Vagina (tissue), 2 donors: ENCODE measurements at places on chromosomes 5 and 9.

DNA sequence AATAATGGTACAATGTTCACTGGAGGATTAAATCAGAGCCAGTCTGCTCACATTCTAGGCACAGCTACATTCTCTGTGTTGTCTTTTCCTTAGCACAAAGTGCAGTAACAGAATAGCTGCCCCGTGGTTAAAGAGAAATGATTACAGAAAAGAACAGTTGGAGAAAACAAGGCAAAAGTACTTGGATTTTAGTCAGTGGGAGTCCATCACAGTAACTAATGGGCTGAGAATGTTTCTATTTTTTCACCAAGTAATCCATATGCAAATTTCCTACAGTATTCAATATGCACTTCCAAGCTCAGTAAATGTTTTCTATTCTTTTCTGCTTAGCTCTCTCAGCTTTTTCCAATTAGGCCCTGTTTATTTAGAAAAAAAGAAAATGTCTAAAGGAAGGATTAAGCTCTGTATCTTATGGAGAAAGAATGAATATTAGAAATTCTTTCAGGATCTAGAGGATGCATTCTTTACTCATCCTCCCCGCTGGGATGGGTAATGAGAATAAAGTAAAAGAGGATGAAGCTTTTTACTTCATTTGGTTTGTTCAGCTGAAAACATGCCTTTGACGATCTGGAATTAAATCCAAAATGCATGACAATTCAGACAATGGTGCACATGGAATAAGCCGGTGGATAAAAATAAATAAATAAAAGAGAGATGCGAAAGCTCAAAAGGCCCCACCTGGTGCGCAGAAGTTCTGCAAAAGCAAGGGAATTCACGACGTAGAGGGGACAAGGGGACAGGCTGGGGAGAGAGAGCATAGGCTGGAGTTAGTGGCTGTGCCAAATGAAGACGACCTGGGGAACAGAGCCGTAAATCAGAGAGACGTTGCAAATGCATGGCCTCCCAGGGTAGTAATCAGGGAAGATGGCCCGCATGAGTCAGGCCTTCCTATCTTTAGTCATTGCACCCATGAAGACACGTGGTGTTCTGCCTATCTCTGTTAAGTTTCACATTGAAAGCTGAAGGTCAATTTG is 345.2 kb downstream of the GLIS3 start:
- no peak for DNase-seq

- no peak for DNase-seq
Measured at GRCh38 chr5:52856564-52856963, 68.8 kb downstream of the ITGA1 start.

DNA sequence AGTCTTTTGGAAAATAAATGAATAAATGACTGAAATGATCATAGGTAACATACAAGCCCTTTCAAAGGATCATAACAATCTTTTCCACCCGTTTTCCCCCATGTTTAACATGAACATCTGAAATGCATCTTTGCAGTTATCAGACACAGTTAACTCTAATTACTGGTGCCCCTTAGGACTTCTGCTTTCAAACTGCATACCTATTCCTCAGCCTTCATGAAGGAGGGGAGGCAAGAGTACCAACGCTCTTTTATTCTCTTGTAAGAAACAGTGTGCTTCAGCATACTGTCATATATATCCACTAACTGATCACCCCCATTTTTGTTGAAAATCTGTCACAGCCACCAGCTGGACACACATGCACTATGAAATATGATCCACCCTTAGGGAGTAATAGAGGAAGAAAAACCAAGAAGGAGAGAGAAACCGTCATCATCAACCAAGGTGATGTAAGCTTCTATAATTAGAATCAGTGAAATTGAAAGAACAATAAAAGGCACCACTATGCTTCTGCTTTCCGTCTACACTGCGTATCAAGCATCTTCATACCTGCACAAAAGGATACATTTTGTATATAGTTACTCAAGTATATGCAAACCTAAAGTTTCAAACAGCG is 98.7 kb downstream of the RAPGEF6 start:
- DNase-seq = no peak

- DNase-seq = no peak
Measured at GRCh38 chr5:2253040-2253975, 370.6 kb upstream of the IRX4 start.

- no peak for DNase-seq
Measured at GRCh38 chr5:76513476-76513875, 109.7 kb downstream of the F2RL2 start.

DNA sequence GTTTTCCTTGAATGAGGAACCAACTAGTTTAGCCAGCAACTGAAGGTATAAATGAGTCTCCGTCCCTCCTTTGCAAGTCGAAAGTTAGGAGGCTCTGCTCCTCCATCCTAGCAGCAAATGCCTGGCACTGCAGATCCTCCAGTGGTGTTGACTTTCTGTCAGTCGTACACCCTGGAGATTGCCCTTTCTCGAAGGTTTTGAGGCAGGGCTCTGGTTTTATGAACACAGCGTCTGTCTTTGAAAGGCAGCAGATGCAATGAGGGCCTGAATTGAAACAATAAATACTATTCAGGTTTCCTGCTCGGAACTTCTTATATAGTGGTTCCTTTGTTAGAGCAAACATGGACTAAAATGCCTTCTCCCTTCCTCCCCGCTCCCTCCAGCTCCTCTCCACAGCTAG is 284.0 kb downstream of the TMEM38B start:
- DNase-seq = no peak

GRCh38 chr5:136062366-136063274 is 33.8 kb downstream of the TGFBI start:
- DNase-seq = no peak

- DNase-seq = no peak
Measured at GRCh38 chr9:137788561-137789294, 88.9 kb upstream of the CACNA1B start.

GRCh38 chr5:33182986-33183385 is 257.8 kb upstream of the TARS1 start:
- DNase-seq = no peak

DNA sequence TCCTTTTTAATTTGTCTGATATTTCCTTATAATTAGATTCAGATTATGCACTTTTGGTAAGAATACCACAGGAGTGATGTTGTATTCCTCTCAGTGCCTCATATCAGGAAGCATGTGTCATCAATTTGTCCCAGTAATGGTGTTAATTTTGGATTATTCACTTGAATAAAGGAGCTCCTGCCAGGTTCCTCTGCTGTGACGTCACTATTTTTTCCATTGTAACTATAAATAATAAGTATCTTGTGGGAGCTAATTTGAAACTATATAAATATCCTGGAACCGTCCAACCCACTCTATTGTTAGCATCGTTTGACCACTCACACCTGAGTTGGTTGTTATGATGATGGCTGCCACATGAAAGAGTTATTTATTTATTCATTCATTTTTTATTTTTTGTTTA is 107.9 kb downstream of the INVS start:
- no peak for DNase-seq

DNA sequence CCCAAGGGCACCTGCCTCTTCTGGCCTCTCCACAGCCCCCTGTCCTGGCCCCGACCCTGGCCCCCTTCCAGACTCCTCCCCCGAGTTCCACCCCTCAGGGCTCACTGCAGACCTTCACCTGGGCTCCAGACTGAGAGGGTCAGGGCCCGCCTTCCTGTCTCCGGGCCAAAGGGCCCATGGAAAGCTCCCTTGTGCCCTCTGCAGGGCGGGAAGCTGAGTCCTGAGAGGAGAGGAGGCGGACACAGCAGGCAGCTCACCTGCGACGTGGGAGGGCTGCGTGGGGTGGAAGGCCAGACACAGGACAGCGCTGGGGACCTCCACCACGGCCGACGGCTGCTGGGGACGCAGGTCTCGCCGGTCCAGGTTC is 20.6 kb downstream of the DYNC2I2 start:
- no peak for DNase-seq

DNA sequence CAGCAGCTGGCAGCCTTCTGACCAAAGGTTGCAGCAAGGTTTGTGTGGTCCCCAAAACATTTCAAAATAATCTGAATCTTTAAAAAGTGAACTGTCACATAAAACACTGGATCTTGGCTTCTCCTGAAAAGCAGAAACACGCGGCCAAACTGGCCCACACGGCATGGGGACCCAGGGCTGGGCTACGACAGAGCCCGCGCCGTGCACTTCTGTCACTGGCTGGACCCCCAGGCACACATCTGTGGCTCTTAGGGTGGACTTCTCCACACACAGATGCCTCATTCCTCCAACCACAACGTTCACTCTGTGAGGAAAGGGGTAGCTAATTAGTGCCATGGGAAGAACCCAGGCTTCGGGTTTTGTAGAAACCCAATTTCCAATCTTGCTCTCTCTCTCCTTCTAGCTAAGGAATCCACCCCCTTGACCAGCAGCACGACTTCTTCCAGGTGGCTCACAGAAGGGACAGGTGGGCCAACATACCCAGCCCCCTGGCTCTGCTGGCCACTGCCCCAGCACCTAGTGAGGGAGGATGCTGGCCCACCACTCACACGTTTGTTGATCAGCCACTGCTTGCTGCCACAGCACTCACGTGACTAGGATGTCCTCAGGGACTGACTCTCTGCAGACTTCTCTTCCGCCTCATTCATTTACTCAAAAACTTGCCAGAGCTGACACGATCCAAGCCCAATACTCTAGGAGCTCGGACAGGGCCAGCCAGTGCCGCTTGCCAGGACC is 17.9 kb downstream of the LMAN2 start:
- DNase-seq = no peak

DNA sequence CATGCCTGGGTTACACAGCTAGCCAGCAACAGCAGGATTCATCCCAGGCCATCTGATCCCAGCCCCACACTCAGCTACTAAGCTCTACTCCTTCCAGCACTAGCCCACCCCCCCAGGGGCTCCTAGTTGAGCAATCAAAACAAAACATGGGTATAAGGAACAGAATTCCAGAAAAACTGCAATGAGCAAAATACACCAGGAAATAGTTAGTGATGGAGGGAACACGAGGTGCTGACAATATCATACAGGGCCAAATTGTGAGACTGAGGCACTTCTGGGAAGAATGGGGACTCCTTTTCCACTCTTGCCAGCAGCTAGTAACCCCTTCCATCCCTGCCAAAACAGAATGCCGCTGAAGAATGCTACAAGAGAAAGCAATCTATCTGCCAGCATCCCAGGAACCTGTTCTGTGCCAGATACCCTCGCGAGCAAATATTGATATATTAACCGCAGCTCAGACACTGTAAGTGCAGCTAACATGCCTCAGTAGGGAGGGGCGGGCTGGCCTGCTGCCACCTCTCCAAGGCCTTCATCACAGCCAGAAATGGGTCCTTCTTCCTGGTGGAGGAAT is 161.4 kb downstream of the SLIT3 start:
- DNase-seq = no peak

- DNase-seq = no peak
Measured at GRCh38 chr5:59798862-59799667, 94.5 kb downstream of the PDE4D start.

DNA sequence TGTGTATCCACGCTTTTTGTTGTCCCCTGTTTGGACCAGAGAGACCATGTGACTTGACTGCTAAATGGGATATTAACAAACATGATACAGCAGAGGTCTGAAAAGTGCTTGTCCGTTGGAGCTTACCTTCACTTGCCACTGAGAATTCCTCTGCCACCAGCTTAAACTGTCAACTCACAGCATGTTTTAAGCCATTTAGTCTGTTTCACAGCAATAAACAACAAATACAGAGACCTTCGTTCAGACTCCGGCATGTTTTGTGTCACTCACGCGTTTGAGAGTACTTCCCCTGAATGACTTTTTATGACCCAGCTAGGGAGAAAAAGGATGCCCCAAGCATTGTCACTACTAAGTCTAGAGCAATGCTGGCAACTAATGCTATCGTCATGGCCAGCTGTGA is 173.8 kb downstream of the PTPRD start:
- no peak for DNase-seq

DNA sequence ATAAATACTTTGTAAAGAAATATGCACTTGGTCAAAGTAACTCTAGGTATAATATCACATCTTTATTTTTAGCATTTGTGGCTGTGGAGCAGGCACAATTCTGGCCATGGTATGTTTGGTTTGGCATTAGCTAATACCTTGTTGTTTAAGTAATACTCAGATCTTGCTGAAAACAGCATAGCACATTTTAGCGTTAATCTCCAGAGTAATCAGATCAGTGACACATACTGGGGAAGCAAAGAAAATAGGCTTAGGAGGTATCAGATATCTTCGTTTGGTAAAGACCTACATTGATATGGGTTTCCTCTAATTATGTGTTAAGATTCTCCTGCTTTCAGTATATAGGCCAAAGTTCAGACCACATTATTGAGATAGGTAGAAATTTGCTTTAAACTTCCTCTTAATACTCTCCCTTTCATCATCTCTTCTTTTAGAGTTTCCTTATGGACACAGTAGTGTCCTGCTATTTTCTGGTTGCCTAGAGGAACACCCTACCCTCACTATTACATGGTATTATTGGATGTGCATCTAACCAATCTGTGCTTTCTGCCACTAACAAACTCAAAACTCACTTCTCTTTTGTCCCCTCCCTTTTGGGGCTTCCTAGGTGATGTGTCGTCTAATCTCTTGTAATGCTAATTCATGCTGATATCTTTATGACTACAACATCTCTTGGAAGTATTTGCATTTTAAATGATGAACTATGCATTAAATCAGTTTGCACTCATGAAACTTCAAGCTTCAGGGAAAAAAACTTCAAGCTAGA is 437.3 kb upstream of the ADAMTSL1 start:
- no peak for DNase-seq

DNA sequence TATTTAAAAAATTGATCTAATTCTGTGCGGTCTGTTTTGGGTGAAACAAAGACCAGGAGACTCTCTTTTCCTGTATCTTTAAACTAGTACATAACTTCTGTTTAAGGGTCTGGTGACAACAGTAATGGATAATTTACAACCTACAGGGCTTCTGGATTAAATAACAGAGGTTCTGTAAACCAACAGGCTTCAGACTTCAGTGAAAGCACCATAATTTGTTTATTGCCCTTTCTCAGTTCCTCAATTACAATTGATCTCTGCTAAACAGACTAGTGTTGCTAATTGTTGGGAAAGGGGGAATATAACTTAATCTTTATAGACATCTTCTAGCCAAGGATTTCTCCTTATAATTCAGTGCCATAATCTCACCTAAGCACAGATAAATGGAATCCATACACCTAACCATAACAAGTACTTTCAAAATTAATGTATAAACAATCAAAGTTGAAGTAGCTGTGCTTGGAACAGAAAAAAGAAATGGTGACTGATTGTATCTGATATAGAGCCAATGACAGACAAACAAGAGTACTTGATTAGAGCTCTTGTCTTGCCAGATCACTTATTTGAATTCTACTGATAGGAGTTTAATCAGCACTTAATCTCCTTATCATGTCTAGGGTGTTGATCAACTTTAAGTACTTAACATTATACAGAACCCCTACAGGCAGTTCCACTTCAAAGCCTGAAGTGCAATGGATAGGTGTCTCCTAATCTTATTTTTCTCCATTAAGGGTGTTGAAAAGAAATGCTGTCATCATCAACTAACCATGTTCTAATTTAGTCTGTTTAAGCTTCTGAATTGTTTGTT is 536.0 kb downstream of the NR2F1-AS1 start:
- DNase-seq = no peak

DNA sequence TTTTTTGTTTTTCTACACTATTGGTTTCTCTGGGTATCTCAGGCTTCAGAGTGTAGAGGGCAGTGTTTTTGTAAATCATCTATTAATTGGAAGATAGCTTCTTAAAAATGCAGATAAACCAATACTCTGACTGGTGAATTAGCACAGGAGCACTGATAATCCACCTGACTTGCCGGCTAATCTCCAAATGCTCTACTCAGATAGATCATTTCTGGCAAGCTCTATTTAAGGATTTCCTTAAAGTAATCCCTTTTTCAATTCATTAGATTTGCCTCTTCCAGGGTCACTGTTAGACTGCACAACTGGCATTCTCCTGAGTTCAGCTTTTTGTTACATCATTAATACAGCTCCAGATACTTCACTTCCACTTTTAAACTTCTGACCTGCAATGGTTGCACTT is 1390.3 kb upstream of the NUDT12 start:
- DNase-seq = no peak

GRCh38 chr5:100761192-100761591 is 141.9 kb downstream of the ST8SIA4 start:
- no peak for DNase-seq
